ENCODE measurements at places on chromosomes 6 and 20. TPM values are rescaled to one million over a fixed set of nuclear protein-coding genes. Genes with fewer than 3 reads are reported as not detected.

DNA sequence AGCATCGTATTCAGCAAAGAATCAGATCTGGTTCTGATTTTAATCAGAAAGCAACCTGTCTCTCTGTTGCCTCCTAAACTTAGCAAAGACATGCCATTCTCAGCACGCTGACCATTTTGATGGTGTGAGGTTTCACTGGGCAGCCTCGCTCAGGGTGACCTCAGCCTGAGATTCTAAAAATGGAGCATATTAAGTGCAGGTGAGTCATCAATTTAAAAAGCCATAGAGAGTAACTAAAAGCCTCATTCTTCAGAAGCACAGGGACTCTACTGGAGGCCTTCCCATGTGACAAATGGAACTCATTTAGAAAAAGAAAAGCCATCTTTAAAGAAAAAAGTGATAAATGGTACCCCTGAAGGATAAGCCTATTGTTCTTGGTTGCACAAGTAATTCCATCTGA, 91.3 kb downstream of the FILIP1 start:
- no peaks in the 10 kb centered on the region for H3K36me3 ChIP-seq
- no peaks in the 10 kb centered on the region for H3K4me1 ChIP-seq
- H3K27ac ChIP-seq, result no peak overlapping the region
- no peak for DNase-seq
- H3K27me3 ChIP-seq, result peaks cover 2% of the 10 kb centered on the region

- H3K4me3 ChIP-seq, result no peak overlapping the region
- H3K27me3 ChIP-seq, result no peaks in the 10 kb centered on the region
- H3K36me3 ChIP-seq, result peaks cover 5% of the 10 kb centered on the region
- DNase-seq, result no peak
Observed at GRCh38 chr6:106626485-106626884, 2.8 kb downstream of the RTN4IP1 start.

- no peaks in the 10 kb centered on the region for H3K27me3 ChIP-seq
- H3K4me3 ChIP-seq, result no peak overlapping the region
- no peaks in the 10 kb centered on the region for H3K4me1 ChIP-seq
- H3K27ac ChIP-seq, result no peak overlapping the region
- no peaks in the 10 kb centered on the region for H3K36me3 ChIP-seq
Observed at GRCh38 chr6:81806793-81807565, 54.5 kb upstream of the TENT5A start.

DNA sequence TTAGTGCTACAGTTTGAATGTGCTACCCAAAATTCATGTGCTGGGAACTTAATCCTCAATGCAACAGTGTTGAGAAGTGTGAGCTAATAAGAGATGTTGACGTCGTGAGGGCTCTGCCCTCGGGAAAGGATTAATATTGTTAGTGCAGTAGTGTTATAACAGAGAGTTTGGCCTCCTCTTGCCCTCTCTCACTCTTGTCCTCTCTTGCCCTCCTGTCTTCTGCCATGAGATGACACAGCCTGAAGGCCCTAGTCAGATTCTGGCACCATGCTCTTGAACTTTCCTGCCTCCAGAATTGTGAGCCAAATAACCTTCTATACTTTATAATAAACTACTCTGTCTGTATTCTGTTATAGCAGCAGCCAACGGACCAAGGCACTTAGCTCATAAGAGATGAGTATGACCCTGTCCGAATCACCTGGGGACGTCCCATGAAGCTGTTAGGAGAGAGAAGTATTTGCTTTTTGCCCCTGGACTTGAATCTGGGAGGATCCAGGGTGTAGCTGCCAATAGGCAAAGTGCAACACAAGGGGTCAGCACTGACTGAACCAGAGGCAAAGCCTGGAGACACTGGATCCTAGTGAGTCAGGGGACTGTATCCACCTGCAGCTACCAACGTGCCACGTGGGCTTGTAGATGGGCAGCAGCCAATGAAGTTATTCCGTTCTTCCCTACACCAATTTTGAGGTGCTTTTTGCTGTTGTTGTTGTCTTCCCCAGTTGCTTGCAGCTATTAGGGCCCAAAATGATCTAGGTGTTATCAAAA, 233.7 kb downstream of the THBS2 start:
- H3K4me1 ChIP-seq, result no peaks in the 10 kb centered on the region
- no peak for DNase-seq
- no peak overlapping the region for H3K4me3 ChIP-seq
- H3K36me3 ChIP-seq, result no peaks in the 10 kb centered on the region

DNA sequence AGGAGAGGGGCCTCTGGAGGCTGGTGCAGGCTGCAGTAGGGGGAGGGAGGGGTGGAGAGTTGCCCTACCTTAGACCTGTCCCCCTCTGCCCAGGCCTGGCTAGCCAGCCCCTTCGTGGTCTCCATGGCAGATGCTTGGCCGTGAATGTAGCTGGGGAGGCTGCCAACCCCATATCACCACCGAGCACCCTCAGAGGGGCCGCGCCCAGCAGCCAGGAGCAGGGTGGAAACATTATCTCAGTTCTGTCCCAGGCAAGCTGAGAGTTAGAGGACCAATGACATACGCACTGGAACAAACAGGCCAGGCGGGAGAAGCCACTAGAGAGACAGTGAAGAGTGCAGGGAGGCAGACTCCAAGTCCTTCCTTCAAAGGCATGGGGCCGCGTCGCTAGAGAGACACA, 66.5 kb downstream of the LRFN2 start:
- H3K27me3 ChIP-seq, result no peaks in the 10 kb centered on the region
- no peak overlapping the region for H3K27ac ChIP-seq
- DNase-seq, result no peak
- no peaks in the 10 kb centered on the region for H3K36me3 ChIP-seq

Gene HINT3
- polyA plus RNA-seq, result 31.5 TPM
